ENCODE measurements at places on chromosomes 7 and 10. TPM values are rescaled to one million over a fixed set of nuclear protein-coding genes. Genes with fewer than 3 reads are reported as not detected.

The BCCIP gene
- 91.1 TPM for total RNA-seq

DNA sequence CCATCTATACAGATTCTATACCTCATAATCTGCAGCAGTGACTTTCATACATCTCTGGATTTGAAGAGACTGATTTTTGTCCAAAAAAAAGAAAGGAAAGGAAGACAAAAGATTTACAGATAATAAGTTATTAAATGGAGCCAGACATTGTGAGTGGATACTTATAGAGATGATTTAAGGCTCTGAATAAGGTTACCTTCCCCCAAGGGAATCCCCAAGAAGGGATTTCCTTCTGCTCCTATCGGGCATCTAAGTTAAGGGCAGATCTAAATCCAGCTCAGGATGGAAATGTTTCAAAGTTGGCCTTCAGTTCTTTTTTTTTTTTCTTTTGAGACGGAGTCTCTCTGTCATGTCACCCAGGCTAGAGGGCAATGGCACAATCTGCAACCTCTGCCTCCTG lies 97.6 kb downstream of the ST8SIA6 start:
- H3K4me1 ChIP-seq, result no peaks in the 10 kb centered on the region
- no peak overlapping the region for H3K4me3 ChIP-seq
- H3K36me3 ChIP-seq, result no peaks in the 10 kb centered on the region

The AGAP9 gene
- 7.6 TPM for total RNA-seq

DNA sequence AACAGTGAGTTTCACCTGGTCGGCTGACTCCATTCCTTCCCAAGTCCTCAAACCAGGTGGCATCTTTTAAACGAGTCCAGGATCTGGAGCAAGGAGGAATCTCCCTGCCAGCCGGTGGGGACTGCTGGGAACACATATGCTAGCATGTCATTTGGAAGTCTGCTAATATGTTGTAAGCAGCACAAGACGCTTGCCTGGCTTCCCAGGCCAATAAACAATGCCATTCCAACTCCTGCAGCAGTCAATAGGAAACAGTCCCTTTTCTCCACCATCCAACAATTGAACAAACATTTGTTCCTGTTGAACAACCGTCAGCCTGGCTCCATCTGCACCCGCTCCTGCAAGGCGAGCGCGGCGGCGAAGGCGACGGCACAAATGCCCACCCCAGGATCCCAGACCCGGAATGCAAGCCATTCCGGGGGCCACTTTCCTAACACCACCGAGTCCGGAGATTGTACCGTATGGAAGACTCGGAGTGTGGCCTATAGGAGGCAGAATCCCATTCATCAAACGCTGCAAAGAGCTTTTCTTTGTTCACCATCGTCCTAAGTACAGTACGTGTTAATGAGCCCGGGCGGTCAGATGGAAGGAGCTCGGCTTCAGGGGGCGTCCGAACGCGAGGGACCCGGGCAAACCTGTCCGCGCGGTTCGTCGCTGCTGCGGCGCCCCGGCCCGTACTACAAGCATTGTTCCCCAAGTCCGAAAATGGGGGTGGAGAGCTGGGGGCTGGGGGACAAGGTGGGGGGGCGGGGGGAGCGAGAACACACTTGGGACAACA lies 1.6 kb downstream of the FAM53B start:
- H3K27ac ChIP-seq, result no peak overlapping the region
- peak overlapping the region; percentile 74 for H3K4me3 ChIP-seq
- H3K36me3 ChIP-seq, result no peaks in the 10 kb centered on the region
- peaks cover 53% of the 10 kb centered on the region for H3K4me1 ChIP-seq
- H3K27me3 ChIP-seq, result peaks cover 29% of the 10 kb centered on the region

GRCh38 chr10:10854725-10855124 lies 162.9 kb upstream of the CELF2 start:
- no peak overlapping the region for H3K27ac ChIP-seq
- H3K27me3 ChIP-seq, result no peaks in the 10 kb centered on the region
- no peaks in the 10 kb centered on the region for H3K36me3 ChIP-seq
- H3K4me1 ChIP-seq, result no peaks in the 10 kb centered on the region

The SPDYE16 gene
- not detected for total RNA-seq

The CAV2 gene
- total RNA-seq, result 3.5 TPM

The ASIC3 gene
- 0.54 TPM for total RNA-seq

DNA sequence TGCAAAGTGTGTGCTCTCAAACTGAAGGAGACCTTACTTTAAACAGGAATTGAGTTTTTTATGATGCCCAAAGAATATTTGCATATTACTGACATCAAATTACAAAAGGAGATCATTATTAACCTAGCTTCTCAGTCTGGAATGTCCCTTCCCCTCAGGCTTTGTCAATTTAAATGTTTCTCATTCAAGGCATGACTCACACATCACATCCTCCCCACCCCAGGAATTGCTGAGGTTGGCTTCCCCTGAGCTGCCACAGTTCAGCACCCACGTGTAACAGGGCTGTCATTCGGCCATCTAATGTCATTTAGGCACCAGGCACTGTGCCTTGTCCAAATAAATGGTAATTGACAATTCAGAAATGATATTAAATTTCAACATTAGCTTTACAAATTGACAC lies 305.9 kb upstream of the MGMT start:
- no peak overlapping the region for H3K4me3 ChIP-seq
- no peaks in the 10 kb centered on the region for H3K36me3 ChIP-seq
- H3K27ac ChIP-seq, result peak overlapping the region; percentile 27
- H3K4me1 ChIP-seq, result peaks cover 18% of the 10 kb centered on the region
- DNase-seq, result peak; percentile 91

The PIK3CG gene
- not detected for total RNA-seq

GRCh38 chr10:118910702-118911101 lies 118.8 kb upstream of the NANOS1 start:
- no peak for DNase-seq
- no peak overlapping the region for H3K27ac ChIP-seq
- H3K27me3 ChIP-seq, result no peaks in the 10 kb centered on the region
- no peaks in the 10 kb centered on the region for H3K4me1 ChIP-seq
- no peak overlapping the region for H3K4me3 ChIP-seq

- no peaks in the 10 kb centered on the region for H3K27me3 ChIP-seq
- H3K27ac ChIP-seq, result no peak overlapping the region
- H3K4me3 ChIP-seq, result no peak overlapping the region
- no peaks in the 10 kb centered on the region for H3K36me3 ChIP-seq
- peaks cover 21% of the 10 kb centered on the region for H3K4me1 ChIP-seq
- DNase-seq, result peak; percentile 7
Measured at GRCh38 chr10:92789786-92790185, 58.5 kb upstream of the EXOC6 start.

The CPN1 gene
- total RNA-seq, result not detected

- no peak overlapping the region for H3K4me3 ChIP-seq
- H3K4me1 ChIP-seq, result no peaks in the 10 kb centered on the region
- no peak overlapping the region for H3K27ac ChIP-seq
- H3K27me3 ChIP-seq, result no peaks in the 10 kb centered on the region
- no peak for DNase-seq
Measured at GRCh38 chr10:112533916-112534315, 86.9 kb downstream of the VTI1A start.

DNA sequence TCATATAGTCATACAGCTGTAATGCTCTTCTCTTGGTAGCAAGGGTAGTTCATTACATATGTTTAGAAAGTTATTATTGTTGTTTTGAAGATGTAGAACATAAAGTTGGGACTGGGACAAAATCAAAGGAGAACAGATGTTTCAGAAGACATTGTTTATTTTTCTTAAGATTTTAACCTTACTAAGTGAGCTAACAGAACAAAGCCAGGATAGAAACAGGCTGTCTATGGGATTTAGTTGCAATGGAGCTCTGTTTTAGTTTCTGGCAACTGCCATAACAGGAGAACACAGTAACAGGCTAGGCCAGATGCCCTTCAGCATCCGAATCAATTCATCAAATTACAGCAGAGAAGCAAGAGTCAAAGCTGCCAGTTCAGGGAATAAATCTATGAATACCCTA lies 382.4 kb downstream of the ARL4A start:
- H3K27ac ChIP-seq, result no peak overlapping the region
- no peaks in the 10 kb centered on the region for H3K27me3 ChIP-seq
- H3K4me3 ChIP-seq, result no peak overlapping the region
- H3K4me1 ChIP-seq, result no peaks in the 10 kb centered on the region
- no peak for DNase-seq
- H3K36me3 ChIP-seq, result no peaks in the 10 kb centered on the region

The HOXA5 gene
- not detected for total RNA-seq

The ARMC3 gene
- 0.16 TPM for total RNA-seq

- no peaks in the 10 kb centered on the region for H3K36me3 ChIP-seq
- H3K4me1 ChIP-seq, result no peaks in the 10 kb centered on the region
- no peak for DNase-seq
- no peak overlapping the region for H3K4me3 ChIP-seq
- H3K27me3 ChIP-seq, result no peaks in the 10 kb centered on the region
Measured at GRCh38 chr7:127208351-127208750, 44.4 kb downstream of the GRM8 start.

GRCh38 chr7:140961117-140961516 lies 36.4 kb upstream of the BRAF start:
- no peaks in the 10 kb centered on the region for H3K4me1 ChIP-seq
- no peak overlapping the region for H3K4me3 ChIP-seq
- H3K36me3 ChIP-seq, result peaks cover 8% of the 10 kb centered on the region
- no peak overlapping the region for H3K27ac ChIP-seq
- no peaks in the 10 kb centered on the region for H3K27me3 ChIP-seq

GRCh38 chr10:1737222-1738061 lies at the start of gene ADARB2:
Gene ADARB2, minus strand, starts transcription at chr10:1737525.
- 0 out of 2 replicates have a peak within 1 kb of the TSS, but pooled peaks have one; percentile 34 for H3K27ac ChIP-seq
- peaks cover 18% of the 10 kb centered on the region for H3K4me1 ChIP-seq
- no peaks in the 10 kb centered on the region for H3K36me3 ChIP-seq
- peaks cover 33% of the 10 kb centered on the region for H3K27me3 ChIP-seq
- DNase-seq, result peak; percentile 91

DNA sequence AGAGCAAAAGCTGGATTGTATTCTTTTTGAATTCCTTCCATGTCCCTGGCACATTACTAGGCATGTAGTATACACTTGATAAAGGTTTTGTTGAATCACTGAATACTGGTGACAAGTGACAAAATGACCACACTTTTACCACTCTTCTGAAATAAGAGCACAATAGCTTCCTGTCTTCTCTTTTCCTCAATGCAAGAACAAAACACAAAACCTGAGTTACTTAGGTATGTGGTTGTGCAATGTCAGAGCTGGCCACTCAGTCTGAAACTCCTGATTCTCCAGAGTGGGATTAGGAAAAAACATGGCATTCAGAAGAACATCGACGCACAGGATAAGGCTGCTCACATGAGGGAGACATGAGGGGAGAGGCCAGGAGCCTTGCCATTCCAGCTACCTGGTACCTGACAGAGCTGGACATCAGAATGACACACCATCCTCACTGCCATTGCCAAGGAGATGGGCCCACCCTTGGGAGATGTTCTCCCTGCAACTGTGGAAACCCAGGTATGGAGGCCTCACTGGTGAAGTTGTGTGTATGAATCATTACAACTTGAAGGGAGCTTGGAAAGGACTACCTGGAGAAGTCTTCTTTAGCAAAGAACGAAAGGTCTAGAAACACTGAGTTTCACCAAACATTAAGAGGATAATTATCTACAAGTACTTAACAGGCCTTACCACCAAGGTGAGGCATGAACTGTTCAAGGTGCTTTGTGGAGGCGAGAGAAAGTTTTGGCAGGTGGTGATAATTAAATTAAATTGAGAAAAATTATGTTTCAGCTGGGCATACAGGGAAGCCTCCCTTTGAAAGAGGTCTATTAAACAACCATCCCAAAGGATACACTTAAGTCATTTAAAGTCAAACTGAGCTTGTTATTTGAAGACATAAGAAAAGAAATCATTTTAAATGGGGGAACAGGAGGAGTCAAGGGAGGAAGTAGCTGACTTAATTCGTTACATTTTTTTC lies 246.5 kb upstream of the AOAH start:
- H3K27me3 ChIP-seq, result no peaks in the 10 kb centered on the region
- H3K4me3 ChIP-seq, result no peak overlapping the region

Measured in GM23338 (cell line).